ENCODE measurements at places on chromosomes 6 and 20.

- DNase-seq, result no peak
These were observed 16.5 kb downstream of the PEDS1 start for GRCh38 chr20:50136822-50137599.

GRCh38 chr6:106702046-106702445 lies 72.7 kb downstream of the QRSL1 start:
- no peak for DNase-seq

- DNase-seq, result no peak
These were observed 35.9 kb downstream of the ZC3H12D start for GRCh38 chr6:149448821-149449453.

GRCh38 chr6:118383924-118384323 lies 164.2 kb upstream of the PLN start:
- no peak for DNase-seq

DNA sequence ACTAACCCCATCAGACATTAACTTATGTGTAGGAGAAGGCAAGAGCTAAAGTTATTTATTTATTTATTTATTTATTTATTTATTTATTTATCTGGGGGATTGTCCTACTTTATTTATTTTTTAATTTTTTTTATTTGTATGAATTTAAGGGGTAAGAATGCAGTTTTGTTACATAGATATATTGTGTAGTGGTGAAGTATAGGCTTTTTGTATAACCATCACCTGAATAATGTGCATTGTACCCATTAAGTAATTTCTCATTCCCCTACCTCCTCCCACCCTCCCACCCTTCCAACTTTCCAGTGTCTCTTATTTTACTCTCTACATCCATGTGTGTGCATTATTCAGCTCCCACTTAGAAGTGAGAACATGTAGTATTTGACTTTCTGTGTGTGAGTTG lies 51.6 kb downstream of the SPTLC3 start:
- DNase-seq, result no peak

DNA sequence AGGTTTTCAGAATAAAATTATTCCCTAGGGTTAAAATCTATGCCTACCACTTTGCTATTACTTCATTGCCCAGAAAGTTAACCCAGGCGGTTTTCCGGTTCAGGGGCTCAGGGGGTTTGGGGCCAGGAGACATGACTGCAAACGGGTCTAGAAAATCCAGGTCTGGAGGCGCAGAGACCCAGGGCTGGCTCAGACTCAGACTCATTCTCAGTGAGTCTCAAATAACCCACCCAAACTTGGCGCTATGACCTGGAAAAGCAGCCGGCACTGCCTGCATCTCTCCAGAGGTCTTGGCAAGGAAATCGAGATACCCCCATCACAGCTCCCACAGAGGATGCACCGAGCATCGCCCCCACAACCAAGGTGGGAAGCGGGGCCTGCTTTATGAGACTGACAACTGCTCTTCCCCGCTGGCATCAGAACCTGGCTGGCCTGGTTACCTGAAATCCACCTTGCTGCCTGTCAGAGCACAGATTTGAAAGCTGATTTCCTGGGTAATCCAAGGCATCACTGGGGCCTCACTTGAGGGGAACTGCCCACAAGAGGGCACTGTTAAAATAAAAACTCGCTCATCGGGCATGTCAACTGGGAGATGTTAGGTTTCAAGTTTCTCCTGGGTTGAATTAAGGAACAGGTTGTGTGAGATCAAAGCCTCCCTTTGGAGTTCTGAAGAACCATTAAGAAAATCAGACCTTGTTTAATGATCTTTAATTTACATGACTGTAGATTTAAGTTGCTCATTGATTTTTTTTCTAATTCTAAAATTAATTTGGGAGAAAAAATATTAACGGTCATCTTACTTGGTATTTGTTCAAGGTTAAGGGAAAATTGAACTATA lies 55.1 kb downstream of the KIF16B start:
- peak; percentile 16 for DNase-seq

DNA sequence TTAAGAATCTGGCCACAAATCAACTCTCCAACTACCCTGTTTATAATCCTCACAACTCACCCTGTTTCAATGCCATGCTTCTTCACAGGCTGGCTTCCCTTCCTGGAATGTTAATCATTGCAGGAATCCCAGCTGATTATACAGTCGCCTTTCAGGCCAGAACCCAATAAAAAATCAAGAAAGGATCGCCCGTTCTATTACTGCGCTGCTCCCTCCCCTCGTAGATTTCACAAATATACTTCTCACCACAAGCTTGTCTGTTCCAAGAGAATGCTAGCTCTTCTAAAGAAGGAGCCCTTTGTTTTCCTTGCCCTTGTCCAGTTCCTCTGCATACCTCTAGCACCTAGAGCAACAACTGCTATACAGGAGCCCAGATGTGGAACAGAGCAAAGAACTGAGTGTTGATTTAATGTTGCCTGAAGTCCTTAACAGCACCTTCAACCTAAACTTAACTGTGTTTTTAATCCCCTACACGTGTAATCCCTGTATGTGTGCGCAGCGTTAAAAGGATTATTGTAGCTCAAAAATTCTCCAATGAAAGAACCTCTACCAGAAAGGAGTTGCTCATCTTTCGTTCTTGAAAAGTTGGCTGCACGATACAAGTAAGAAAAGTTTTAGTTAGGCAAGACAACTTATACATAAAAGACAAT lies 988 bp downstream of the ECHDC1 start:
- DNase-seq, result peak; percentile 18

GRCh38 chr6:42616716-42617115 lies 52.9 kb downstream of the UBR2 start:
- no peak for DNase-seq

DNA sequence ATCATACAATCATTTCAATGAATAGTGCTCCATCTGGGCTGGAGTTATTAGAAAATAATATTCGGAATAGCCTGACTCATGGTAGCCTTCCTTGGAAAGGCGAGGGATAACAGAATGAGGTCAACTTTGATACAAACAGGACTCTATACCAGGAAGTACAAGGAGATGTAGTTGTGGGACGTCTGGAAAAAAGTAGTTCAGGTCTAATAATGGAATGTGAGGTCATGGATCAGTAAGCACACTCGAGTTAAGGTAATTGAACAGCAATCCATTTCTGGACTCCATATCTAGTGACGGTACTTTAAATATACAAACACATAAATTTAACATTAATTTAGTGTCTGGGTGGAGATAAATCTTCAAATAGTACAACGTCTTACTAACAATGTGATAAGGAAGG lies 1204.0 kb upstream of the ADGRB3 start:
- DNase-seq, result no peak

GRCh38 chr6:41818271-41819054 lies 31.0 kb downstream of the TOMM6 start:
- no peak for DNase-seq

DNA sequence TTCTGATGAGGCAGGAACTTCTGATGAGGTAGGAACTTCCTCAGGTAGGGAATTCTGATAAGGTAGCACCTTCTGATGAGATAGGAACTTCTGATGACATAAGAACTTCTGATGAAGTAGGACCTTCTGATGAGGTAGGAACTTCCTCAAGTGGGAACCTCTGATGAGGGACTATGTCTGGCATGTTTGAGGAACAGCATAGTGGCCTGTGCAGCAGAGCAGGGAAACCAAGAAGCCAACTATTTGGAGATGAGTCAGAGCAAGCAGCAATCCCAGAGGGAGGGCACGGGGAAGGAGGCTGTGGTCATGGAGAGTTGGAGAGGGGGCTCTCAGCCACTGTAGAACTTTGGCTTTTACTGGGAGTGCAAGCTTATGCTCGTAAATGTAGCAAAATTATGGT lies 132.4 kb downstream of the CFAP61 start:
- no peak for DNase-seq

- no peak for DNase-seq
These were observed 108.1 kb upstream of the SCP2D1 start for GRCh38 chr20:18705490-18705889.

DNA sequence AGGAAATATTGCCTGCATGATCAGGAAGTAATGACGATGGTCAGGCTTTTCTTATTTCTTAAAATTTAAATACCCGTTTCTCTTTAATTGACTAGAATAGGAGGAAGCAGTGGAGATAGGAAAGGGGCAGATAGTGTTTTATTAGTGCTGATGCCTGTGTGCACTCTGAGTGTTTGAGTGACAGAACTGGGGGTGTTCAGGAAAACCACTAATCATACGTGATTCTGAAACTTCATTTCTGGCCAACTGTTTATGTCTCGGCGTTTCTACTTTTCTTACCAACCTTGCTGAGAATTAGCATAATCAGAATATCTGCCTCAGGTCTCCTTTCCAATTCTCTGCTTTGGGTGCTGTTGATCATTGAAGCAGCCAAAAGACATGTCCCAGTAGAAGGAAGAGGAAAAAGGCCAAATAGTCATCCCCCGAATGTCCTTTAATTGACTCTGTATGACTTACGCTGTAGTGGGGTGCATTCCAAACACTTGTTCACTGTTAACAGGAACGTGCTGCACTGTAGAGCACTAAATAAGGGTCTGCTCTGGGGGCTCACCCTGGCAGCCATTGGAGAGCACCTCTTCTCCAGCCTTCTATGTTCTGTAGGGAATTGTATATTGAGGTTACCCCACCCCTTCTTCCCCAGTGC lies 152.9 kb downstream of the JARID2 start:
- no peak for DNase-seq

DNA sequence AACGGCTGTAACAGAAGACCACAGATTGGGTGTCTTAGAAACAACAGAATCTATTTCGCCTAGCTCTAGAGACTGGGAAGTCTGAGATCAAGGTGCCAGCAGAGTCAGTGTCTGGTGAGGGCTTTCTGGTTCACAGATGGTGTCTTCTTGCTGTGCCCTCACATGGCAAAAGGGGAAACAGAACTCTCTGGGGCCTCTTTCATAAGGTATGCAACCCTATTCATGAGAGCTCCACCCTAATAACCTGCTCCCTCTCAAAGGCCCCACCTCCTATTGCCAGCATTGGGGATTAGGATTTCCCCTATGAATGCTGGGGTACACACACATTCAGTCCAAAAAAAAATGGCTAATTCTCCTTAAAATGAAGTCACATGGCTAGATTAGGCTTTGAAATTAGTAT lies 10.0 kb downstream of the TXNDC5 start:
- no peak for DNase-seq

DNA sequence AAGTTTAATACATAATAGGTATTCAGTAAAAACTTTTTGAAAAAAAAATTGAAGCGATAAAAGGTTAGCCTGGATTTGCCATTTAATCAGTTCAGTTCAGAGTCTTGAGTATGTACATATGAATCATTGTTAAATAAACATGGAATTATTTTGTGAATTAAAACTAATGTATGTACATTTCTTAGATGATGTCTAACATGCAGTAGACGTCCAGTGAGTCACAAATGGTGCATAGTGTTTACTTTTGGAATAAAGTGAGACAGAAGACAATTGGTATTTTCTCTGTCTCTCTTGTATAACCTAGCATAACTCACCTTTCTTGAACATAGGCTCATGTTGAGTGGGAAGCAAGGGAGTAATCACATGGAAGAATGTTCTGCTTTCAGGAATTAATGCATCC lies 83.5 kb downstream of the EYS start:
- no peak for DNase-seq

DNA sequence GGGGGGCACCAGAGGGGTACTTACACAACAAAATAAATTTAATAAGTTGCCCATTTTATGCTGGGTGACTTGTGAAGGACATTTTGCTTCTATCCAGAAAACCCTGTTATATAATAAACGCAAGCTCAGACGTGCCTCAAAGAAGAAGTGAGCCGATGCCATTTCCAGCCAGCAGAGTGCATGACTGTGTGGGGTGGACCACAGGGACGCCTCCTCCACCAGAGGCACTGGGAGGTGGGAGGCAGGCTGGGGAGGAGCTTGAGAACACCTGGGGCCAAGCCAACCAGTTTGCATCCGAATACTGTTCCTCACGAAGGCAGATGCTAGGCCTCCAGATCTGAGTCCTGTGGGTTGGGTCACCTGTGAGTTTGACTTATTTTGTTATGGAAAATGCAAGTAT lies 363.8 kb downstream of the RNGTT start:
- DNase-seq, result no peak

DNA sequence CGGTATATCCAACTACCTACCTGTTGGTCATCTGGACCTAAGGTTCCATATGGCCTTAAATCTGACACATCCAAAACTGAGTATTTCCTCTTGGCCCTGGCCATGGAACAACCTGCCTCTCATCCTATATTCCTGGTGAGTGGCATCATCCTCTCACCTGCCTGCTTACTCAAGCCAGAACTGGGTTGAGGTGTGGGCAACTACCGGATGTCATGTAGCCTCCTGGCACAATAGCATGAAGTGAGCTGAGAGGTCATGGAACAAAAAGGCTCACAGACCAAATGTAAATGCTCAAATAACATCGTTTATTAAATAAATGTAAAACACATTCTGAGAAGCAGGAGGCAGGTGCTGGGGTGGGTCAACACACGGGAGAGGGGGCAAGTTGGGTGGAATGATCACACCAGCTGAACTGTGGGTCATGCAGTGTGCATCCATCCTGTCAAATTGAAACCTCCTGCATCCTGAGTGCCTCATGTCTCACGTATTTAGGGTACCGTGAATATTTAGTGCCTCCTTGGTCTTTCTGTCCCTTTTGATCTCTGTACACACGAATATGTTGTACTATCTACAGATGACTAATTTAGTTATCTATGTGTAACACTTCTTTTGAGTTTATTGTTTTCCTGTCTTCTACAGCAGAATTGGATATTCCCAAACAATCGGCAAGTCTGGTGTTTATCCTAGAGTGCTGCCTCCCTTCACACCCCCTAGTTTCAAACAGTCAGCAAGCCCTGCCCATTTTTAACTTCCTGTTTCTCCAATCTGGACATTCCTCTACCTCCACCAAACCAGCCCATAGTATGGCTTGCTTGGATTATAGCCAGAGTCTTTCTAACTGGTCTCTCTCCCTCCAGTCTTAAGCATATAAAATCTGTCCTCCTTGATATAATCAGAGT lies 7.9 kb upstream of the POU5F1 start:
- DNase-seq, result no peak

GRCh38 chr20:19405958-19406357 lies 193.5 kb downstream of the SLC24A3 start:
- no peak for DNase-seq

- DNase-seq, result no peak
These were observed 244.8 kb downstream of the FARS2 start for GRCh38 chr6:5506149-5506548.

- DNase-seq, result no peak
These were observed 207.7 kb upstream of the DTNBP1 start for GRCh38 chr6:15870333-15871043.
